ENCODE measurements at places on chromosomes 5 and 9.

- DNase-seq: no peak
Measured at GRCh38 chr9:130242270-130243014, 23.1 kb upstream of the HMCN2 start.

- no peak for DNase-seq
Measured at GRCh38 chr9:111890334-111890733, 6.3 kb upstream of the UGCG start.

- peak; percentile 23 for DNase-seq
Measured at GRCh38 chr5:96901384-96901783, 25.1 kb downstream of the ERAP2 start.

DNA sequence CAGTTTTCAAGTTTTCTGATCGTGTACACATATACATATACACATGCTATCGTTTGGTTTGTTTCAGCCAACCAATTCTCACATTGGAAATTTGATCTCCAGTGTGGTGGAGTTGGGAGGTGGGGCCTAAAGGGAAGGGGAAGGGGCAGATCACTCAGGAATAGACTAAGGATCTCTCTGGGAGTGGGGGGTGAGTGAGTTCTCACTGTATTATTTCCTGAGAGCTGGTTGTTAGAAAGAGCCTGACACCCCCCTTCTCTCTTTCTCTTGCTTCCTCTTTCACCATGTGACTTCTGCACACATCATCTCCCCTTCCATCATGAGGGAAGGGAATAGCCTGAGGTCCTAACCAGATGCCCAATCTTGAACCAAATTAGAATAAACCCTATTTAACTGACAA, 551.7 kb downstream of the MAT2B start:
- DNase-seq: no peak

DNA sequence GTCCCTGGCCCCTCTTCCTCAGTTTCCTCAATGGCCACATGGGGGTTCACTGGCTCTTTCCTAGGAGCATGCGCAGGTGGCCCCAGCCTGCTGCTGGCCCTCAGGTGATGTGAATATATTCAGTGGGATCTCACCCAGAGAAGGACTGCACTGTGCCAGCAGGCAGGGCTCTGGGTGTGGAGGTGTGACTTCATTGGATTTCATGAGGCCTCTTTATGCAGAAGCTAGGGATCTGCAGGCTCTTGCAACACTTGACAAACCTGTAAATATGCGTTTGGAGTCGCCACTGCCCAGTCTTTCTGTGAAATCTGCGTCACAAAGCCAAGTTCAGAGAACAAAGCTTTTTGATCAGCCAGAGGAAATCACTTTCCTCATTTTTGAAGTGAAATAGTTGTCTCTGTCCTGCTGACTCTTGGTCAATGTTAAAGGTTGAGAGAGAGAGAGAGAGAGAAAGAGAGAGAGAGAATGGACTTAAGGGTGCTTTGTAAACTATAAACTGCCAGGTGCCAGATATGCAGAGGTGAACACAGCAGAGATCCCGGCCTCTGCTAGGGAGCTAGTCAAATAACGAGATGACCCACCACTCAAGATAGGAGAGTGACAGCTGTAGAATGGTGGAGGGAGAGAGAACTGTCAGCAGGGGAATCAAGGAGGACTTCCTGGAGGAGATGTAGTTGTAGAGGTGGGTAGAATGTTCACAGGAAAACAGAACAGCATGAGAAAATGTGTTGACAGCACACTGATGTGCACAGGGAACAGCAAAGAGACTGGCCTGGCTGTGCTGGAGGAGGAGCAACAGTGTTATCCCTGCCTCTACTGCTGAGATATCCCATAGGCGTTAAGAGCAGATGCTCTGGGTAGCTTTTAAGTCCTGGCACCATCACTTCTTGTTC, 167.0 kb upstream of the ZNF618 start:
- DNase-seq: no peak

DNA sequence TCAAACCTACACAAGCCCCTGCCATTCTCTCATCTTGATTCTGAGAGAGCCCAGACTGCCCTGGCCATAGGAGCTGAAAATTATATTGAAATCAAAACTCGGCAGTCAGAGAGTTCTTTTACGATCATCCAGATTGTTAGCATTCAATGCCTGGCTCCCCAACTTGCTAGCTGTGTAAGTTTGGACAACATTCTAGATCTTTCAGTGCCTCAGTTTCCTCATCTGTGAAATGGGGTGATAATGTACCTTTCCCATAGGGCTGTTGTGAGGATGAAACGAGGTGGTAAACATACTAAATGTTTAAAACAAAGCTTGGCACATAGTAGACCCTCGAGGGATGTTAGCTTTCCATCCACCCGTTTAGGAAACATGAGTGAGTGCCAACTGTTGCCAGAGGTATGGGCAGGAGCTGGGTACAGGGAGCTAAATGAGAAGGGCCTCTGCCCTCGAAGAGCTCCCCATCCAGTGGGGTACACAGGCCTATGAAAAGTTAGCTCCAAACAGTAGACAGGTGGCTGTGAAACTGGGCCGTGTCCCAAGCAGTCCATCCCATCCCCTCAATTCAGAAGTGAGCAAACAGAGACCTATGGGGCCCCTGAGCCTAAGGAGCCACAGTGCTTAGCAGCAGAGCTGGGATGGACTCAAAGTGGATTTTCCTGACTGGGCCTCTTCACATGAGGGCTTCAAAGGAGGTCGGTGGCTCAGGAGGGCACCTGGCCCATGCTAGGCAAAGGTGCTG, 17.3 kb upstream of the IGFBPL1 start:
- no peak for DNase-seq

DNA sequence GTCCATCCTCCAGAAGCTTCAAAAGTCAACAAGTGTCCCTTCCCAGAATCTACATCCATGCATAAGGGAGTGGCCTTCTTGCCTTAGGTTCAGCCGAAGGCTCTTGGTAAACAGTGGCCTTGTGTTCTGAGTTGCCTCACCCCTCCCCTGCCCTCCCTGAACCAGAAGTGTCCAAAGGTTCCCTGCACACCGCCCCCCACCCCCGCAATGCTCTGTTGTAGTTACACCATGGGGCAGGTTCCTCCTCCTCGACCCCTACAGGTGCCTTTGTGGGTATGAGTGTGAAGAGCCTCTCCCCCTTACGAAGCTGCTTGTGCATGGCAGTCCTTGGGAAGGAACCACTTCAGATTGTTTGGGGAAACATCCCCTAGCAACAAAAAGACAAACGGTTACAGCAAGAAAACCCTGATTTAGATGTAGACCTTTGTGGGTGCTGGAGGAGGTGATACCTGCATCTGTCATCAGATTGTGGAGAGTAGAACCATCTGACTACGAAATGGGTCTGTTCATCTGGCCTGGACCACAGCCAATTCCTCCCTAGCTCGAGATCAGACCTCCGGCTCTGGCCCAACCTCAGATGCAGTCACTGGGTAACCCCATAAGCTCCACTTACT, 7.1 kb downstream of the SPACA9 start:
- no peak for DNase-seq

- no peak for DNase-seq
Measured at GRCh38 chr5:32405507-32405906, 39.0 kb downstream of the ZFR start.

DNA sequence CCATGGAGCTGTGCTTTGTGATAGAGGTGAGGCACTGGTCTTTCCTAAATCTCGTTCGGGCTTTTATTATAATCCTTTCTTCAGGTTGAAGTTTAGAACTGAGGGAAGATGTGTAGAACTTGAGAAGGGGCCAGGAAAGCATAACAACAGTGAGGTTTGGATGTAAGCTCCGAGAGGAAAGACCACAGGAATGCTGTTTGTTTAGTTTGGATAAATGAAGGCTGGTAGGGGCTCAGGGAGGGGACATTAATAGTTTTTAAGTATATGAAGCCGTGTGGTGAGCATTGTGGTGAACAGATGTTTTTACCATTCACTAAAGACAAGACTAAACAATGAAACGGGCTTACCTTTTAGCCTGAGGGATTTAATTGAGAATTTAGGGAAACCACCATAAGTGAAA, 130.8 kb downstream of the ARHGAP26 start:
- no peak for DNase-seq

DNA sequence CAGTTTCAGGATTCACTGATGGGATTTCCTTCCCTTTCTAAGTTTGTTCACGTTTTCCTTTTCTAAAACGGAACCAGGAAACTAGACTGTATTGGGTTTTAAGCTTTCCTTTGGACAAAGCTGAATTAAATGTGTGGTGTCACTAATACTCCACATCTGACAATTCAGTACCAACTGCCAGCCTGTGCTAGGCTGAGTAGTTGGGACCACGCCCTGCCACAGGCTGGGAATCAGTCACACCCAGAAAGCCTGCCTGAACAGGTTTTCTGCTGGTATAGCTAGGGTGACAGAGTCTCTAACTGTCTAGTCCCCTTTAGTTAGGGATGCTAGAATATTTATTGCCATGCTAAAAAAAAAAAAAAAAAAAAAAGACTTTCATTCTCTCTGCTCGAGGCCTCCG, 15.6 kb downstream of the SPACA9 start:
- no peak for DNase-seq

GRCh38 chr5:149904977-149905376, 39.6 kb downstream of the PDE6A start:
- DNase-seq: no peak

DNA sequence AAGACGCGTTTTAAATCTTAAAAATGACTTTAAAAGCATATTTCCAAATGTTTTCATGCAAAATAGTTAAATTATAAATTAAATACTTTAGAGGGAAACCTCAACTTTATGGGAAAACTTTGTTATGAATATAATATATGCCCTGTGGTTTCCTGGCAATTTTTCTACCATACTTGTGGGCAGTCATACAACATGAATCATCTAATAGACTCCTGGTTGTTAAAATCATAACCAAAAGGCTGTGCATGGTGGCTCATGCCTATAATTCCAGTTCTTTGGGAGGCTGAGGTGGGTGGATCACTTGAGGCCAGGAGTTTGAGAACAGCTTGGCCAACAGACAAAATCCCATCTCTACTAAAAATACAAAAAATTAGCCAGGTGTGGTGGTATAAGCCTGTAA, 18.2 kb downstream of the ATP10B start:
- DNase-seq: no peak

DNA sequence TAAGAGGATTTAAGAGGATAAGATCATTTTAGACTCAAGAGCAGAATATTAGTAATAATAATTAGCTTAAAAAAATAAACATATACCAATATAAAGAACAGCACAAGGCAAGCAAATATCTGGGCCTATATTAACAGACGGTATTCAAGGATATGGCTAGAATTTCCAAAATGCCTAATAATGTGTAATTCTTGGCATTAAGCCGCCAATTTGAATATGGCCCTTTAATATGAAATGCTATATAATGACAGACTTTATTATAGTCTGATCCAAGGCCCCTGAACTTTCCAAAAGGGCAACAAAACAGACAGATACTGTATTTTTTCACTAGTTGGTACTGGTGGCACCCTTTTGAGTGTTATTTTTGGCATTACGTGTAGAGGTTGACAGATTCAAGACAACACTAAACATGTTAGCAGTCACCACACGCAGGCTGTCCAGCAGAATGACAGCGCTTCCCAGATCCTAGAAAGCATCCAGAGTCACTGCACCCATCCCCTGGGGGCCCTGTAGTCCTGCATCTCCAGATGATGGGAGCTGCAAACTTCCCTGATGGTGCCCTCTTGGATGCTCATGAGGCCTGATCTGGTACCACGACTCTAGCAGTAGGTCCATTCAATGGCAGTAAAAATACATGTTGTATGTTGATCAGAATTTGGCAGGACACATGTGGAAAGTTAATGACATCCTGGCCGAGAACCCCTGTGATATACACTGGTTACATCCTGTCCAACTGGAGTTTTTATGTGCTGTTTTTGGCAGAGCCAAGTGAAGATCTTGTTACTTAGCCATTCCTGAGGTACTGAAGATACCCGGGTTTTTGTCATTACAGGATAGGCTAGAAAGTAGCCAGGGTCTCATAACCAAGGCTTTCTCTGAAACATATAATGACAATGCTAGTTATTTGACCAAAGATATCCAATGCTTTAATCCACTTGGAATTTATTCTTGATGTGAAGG, 1.7 kb upstream of the ABL1 start:
- no peak for DNase-seq

DNA sequence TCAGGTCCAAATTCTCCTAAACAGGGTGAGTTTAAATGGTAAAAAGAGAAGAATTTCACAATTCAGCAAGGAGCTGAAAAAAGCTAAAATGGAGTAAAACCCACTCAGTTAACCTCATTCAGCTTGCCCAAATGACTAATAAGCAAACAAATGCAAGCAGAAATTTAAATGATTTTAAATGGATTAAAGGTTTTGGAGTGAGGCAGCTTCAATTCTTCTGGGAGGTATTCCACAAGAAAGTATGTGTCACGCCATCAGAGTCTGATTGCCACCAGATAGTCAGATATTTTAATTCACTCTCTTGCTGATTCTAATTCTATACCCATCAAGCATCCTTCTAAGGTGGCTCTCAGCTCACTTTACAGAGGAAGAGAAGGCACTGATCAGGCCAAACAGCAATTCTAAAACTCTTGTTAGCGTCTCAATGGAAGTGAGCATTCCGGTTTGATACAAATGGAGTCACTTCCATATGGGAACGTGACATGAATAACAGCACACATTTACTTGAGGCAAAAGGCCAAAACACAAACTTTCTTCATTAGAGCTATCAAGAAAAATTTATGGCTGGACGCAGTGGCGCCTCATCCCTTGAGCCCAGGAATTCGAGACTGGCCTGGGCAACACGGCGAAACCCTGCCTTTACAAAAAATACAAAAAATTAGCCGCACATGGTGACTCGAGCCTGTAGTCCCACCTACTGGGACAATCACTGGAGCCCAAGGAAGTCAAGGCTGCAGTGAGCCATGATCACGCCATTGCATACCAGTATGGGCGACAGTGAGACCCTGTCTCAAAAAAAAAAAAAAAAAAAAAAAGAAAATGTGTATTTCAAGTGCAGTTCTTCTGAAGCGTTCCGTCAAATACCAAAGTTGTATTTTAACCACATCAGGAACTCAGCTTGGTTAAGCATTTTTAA, 2.0 kb downstream of the CLK4 start:
- no peak for DNase-seq

- peak; percentile 31 for DNase-seq
Measured at GRCh38 chr9:93952784-93953495, 2.2 kb downstream of the BARX1 start.

- DNase-seq: no peak
Measured at GRCh38 chr9:89740722-89741121, 135.9 kb downstream of the GADD45G start.

DNA sequence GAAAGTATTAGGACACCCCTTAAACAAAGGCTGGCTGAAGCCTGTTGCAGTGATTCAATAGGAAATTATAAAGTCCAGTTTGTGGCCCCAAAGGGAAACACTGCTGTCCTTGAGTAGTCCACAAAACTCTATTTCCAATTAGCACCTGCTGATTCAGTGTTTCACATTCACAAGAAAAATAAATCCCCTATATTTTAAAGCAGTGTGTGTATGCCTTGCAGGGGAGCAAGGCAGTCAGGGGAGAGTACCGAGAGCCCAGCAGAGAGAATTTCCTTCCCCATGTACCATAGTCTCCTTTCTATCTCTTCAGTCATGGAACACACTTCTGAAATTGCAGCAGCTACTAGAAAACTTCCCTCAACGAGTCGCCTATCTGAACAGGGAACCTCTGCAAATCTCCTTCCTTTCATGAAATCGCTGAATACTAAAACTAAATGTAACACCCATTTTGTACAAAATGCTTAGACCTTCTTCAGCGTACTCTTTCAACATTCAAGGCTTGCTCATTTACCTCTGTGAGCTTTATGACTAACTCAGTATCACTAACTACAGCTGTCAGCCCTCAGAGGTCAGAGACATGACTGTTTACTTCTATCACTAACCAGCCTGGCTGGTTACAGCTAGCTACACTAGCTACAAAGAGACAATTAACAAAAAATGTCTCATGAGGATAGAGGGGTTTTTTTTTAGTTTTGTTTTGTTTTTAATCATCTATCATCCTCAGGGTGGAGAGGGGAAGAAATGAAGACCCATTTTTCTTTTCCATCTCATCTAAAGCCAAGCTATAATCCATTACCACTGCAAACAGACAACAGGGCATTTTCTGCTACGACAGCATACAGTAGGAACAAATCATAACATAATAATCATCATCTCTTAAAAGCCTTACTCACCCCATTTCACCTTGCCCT, 188.7 kb downstream of the EBF1 start:
- no peak for DNase-seq
